ENCODE measurements at places on chromosomes 7 and 10.
A peak's percentile ranks its signal among the peaks of the same experiment; 100 is the strongest.

- no peak for DNase-seq
Measured at GRCh38 chr7:39421661-39422060, 144.5 kb upstream of the YAE1 start.

DNA sequence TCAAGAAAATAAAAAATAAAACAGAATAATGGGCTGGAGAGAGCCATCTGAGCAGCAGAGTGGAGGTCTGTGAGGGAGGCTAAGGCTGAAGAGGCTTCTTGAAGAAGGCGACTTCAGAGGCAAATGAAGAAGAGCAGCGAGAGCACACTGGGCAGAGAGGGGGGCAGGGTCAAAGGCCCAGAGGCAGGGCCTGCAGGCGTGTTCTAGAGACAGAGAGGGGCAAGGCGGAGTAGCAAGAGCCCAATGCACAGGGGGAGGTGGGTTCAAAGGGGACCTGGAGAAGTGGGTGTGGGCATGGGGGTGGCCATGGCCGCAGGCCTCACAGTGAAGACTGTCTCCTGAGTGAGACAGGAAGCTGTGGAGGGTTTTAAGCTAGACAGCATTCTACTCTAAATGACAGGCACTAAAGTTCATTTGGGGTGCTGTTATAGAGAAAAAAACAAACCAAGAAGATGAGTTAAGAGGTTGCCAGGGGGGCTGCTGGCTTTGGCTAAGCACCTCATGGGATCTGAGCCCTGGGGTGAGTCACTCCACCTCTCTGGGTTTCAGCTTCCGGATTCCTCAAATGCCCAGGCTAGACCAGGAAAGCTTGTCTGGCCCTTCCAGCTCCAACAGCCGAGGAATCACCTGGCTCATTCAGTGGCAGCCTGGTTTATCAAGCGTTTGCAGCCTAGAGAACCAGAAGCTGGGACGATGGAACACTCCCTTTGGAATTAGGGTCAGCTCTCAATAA is 81.7 kb downstream of the DLG5 start:
- DNase-seq = peak; percentile 74

GRCh38 chr7:71548746-71549145 is 416.8 kb downstream of the GALNT17 start:
- DNase-seq = no peak

GRCh38 chr7:101882595-101883564 is 65.5 kb downstream of the CUX1 start:
- DNase-seq = peak; percentile 97

- DNase-seq = no peak
Measured at GRCh38 chr7:86958380-86958779, 101.1 kb downstream of the ELAPOR2 start.

DNA sequence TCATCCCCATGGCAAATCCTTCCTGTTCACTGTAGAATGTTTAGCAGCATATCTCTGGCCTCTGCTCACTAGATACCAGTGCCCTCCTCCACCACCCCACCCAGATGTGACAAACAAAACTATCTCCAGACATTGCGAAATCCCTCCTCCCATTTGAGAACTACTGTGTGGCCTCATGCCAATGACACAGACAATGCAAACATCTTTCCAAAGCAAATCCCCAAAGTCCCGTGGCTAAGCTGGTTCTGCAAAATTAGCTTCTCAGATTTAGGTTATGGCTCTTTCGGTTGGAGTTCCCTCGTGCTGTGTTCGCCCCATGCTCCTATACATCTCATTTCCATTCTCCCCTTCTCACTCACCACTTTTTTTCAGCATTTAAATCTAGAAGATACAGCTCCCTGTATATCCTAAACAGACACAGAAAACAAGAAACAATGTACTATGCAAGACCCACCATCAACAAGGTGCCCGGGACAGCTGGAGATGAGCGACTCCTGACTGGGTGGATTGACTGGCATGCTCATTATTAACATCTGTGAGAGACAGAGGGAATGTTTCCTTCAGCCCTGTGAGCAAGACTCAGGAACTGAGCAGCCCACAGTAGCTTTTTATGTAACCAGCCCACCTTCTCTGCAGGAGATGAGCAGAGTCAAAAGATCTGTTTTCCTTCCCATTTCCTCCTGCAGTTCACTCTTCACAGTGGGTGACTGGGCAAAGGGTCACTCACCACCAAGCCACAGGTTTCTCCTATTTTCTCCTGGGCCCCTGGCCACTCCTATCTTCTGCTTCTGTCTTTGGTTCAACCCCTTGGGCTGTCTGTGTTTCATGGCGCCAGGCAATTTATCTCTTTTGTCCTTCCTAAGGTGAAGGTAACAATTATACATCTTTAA is 225.7 kb upstream of the AOAH start:
- DNase-seq = peak; percentile 10

DNA sequence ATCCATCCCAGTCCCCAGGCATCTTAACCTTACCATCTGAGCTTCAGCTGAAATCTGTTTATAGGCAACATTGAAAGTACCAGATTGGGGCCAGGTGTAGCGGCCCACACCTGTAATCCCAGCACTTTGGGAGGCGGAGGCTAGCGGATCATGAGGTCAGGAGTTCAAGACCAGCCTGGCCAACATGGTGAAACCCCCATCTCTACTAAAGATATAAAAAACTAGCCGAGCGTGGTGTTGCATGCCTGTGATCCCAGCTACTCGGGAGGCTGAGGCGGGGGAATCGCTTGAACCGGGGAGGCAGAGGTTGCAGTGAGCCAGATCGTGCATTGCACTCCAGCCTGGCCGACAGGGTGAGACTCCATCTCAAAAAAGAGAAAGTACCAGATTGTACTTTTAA is 39.0 kb downstream of the CRCP start:
- no peak for DNase-seq

DNA sequence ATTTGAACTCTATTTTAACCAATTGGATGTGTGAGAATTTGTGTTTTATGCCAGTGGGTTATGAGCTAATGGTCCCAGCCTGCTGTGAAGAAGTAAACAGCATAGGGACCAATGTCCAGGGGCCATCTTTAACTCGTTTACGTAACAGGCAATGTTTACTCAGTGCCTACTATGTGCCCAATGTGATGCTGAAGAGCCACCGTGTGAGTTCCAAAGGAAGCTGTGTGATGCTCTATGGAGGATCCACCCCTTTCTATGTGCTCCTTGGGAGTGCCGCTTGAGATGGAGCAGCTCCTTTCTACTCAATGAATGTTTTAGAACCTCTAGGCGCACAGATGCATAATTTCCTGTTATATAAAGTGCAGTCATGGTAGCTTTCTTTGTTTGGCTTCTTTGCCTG is 21.3 kb downstream of the DYNC1I1 start:
- DNase-seq = no peak

- no peak for DNase-seq
Measured at GRCh38 chr7:139523968-139524815, 707 bp downstream of the CLEC2L start.

DNA sequence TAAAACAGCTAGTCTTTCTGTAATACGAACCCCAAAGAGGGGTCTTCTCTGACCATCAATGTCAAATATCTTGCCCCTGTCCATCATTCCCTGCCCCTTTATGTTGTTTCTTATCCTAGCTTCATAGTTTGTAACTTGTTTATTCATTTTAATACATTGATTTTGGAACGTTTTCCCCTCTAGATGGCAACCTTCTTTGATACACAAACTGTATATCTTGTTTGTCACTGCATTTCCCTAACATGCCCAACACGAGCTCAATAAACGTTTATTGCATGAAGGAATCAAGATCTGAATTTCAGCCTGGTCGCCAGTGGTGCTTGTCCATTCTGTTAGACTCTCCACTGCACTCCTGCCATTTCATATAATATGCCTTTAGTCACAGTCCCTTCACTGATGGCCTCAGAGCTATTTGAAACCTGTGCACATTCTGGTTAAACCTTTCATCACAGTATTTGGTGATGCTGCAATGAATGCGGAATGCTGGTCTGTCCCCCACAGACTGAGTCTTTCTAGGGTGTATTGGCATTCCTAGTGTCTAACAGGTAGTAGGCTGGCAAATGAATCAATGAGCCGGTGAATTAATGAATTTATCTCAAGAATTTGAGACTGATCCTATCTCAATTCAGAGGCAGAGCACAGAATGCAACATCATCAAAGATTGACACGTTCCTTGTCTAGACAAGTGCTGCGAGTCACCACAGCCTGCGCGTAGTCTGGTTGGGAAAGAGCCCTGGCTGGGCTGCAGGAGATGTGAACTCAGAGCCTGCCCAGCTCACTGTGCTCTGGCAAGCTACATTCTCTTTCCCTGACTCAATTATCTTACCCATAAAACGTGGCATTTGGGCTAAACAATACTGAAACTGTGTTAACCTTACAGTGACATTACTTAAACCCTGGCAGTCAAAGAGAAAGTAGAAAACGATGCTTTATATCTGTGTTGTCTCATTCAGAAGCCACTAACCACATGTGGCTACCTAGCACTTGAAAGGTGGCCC is 55.2 kb upstream of the FRMD4A start:
- DNase-seq = no peak

- no peak for DNase-seq
Measured at GRCh38 chr7:30260246-30260768, 24.1 kb upstream of the ZNRF2 start.

DNA sequence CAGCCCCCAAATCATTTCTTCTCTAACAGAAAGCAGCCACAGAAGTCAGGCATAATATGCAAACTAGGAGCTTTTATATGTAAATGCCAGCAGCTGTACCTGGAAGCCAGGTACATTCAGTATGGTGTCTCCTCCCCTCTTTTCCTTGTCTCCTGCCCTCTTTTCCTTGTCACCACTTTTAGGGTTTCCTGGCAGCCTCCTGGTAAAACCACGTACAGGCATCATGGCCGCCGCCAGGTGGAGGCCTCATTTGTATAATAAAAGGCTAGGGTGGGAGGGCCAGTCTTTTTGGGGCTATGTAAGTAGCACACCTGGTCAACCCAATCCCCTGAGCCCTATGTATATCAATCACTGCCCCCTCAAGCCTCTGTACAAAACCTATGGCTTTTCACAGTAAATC is 28.7 kb downstream of the PDZD8 start:
- no peak for DNase-seq

GRCh38 chr10:130250127-130250526 is 113.9 kb downstream of the GLRX3 start:
- DNase-seq = no peak

GRCh38 chr10:84156768-84157167 is 16.8 kb upstream of the GPR15LG start:
- no peak for DNase-seq

GRCh38 chr7:138564365-138564764 is 104.3 kb downstream of the TRIM24 start:
- DNase-seq = no peak

- DNase-seq = no peak
Measured at GRCh38 chr7:36969376-36969775, 245.1 kb upstream of the AOAH start.

DNA sequence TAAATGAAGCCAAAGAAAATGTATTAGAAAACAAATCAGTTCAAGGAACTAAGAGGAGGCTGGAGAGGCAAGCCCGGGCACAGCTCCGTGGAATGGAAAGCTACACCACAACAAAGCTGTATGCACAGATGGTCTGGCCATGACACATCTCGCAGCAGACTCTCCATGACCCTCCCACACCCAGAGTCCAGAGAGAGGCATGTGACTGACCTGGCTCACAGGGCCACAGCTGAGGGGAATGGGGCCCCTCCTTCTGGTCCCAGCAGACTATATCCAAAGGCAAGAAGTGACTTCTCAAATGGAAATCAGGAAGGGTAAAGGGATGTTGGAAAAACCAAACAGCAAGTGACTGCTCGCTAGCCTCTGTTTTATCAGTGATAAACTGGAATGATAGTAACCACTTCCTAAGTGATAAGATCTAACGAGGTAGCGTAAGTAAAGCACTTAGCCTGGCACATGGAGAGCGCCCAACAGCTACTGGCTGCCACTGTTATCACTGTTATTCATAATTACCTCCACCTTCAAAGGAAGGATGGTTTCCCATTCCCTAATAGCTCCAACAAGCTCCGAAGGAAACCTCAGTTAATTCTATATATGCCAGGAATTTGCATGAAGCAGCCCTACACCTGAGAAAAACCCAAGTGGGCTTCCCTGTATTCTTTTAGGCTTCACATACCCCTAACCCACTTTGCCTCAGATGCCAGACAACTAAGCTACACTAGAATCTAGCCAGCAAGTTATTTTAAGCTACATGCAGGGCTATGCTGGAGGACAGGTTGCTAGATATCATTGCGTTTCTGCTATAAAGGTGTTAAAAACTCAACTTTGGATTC is 8.4 kb downstream of the OSBPL3 start:
- peak; percentile 38 for DNase-seq

DNA sequence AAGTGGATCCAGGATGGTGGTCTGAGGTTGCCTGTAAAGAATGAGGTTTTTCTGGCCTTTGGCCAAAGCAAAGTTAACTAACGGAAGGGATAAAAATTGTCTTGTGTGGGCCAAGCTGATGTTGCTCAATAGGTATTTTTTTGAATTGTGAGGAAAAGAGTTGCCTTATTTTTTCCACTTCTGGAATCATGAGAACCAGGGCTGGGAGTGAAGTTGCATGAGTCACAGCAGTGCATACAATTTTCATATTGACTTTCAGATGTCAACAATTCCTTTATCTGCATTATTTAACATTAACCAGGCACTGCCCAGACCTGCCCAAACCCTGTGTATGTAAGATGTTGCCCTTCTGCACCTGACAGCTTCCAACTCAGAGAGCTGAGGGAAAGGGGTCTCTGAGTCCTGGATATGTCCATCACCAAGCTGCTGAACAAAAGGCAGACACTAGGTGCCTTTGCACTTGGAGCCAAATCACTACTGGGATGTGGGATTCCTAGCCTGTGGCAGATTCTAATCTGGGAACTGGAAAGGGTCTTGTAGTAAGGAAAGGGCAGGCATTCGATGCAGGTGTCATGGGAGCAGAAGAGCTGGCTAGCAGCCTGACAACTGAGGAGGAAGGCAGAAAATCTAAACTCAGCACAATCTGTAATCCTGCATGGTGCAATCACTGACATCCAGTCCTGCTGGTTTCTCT is 52.3 kb upstream of the SLC35B4 start:
- DNase-seq = peak; percentile 67

DNA sequence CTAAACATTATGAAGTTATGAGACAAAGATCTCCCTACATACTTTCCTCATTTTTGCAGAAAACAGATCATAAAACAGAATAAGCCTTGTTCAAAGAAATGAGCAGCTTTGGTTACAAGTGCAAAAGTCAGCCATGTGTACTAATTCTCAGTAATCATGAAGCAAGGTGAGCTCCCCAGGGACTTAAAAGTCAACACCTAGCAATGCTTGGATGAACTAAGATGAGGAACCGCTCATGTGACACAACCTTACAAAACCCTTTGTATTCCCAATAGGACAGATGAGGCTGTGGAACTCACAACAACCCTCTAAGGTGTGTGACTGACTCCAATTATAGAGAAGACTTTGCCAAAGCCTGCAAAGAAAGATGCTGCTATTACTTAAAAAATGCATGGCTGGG is 154.5 kb downstream of the SLC25A13 start:
- no peak for DNase-seq

- no peak for DNase-seq
Measured at GRCh38 chr10:14592026-14592425, 182.7 kb downstream of the FAM107B start.

GRCh38 chr7:12571691-12572090 is 1.2 kb downstream of the SCIN start:
- DNase-seq = no peak

DNA sequence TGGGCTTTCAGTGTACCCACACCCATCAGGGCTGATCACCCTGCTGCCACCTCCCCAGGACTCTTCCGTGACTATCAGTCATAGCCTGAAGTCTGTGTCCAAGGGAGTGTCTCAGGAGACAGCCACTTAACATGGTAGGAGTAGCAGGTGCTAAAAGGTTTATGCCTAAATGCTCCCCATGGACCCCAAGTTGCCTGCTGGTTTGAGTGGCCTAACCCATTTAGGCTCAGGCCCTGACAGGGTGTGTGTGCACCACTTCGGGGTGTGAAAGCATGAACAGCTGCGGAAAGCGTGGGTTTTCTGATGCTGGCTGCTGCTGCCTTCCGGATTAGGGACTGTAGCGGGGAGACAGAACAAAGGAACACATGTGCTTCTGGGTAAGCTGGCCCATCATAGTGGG is 93.2 kb upstream of the SAMD8 start:
- DNase-seq = no peak
